ENCODE measurements at places on chromosomes 6 and 20.

GRCh38 chr6:82017288-82017687 lies 230.3 kb downstream of the IBTK start:
- DNase-seq, result no peak

- DNase-seq, result no peak
Measured at GRCh38 chr20:56625837-56626236, 3.3 kb upstream of the TFAP2C start.

DNA sequence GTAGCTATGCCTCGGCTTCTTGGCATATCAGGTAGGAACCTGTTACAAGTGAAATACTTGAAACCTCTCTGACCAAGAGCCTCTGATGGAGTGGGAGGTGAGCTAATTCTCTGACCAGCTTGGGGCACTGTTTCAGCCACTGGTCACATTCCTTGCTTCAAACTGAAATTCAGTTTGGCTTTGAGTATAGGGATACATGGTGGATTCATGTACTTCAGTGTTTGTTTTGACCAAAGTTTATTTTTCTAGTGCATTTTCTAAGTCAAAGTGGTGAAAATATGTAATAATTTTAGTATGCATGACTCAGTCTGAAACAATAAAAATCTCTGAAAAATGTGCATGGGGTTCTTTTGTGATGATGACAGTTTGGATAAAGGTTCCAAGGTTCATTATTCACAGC lies 18.6 kb downstream of the TTPAL start:
- no peak for DNase-seq

DNA sequence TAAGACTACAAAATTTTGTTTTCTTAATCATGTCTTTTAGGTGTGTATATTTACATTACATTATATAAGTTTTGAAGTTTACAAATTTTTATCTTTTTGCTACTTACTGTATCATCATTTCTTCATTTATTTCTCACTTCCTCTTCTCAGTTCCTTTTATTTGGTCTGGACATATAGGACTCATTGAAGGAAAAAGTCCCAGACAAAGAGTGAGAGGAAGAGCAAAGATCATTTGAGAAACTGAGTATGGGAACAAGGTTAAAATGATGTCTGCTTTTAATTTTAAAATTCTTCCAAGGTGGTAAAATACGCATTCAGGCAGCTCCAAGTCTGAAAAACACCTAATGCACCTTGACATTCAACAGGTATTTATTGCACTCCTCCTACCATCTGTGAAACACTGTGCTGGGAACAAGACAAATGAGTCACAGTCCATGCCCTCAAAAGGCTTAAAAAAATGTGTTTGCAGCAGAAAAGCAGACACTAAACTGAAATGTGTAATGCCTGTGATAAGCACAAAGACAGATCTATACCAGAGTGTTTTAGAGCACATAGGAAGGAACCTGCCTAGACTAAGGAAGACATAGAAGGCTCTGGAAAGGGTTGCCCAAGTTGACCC lies 63.2 kb downstream of the PKIB start:
- DNase-seq, result no peak

GRCh38 chr6:88490908-88491264 lies 324.7 kb upstream of the CNR1 start:
- DNase-seq, result no peak

DNA sequence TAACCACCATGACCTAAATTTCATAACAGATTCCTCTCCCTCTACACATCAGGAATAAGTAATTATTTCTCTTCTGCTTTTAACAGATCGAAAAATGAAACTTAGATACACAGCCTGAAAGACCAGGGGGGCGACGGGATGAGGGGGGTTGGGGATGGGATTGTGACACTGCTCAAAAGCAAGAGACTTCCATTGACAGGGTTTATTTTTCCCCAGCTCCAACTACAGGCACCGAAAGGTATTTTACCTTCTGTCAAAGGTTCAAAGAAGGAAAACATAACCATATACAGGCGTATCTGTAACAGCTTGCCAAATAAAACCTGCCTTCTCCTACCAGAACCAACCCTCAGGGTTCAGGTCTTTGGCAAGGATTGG lies 1.3 kb downstream of the EPHA7 start:
- no peak for DNase-seq

- no peak for DNase-seq
Measured at GRCh38 chr6:162151021-162151665, 576.4 kb downstream of the PRKN start.

GRCh38 chr20:24530131-24530680 lies 60.8 kb downstream of the SYNDIG1 start:
- DNase-seq, result no peak

GRCh38 chr6:48766349-48766748 lies 655.4 kb upstream of the PTCHD4 start:
- DNase-seq, result no peak

- DNase-seq, result peak; percentile 27
Measured at GRCh38 chr20:47411161-47411560, 54.7 kb upstream of the ZMYND8 start.

All from heart right ventricle (tissue), 16 donors.